ENCODE measurements at places on chromosomes 4 and X.

DNA sequence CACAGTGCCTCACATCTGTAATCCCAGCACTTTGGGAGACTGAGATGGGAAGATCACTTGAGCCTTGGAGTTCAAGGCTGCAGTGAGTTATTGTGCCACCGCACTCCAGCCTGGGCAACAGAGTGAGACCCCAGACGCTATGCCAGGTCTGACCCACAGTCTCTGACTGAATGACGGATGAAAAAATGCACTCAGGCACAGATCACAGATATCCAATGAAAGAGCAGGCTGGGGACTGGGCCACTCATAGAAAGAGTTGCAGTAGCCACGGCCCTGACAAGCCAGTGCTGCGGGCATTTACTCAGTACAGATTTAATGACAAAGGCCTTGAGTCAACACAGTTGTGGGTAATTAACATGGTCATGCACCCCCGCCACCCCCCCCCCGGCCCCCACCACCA lies 22.7 kb downstream of the NUDT6 start:
- no peak for DNase-seq

GRCh38 chrX:39724544-39724943 lies 373.2 kb downstream of the BCOR start:
- no peak for DNase-seq

GRCh38 chrX:125654501-125654900 lies 334.8 kb downstream of the TEX13C start:
- no peak for DNase-seq

DNA sequence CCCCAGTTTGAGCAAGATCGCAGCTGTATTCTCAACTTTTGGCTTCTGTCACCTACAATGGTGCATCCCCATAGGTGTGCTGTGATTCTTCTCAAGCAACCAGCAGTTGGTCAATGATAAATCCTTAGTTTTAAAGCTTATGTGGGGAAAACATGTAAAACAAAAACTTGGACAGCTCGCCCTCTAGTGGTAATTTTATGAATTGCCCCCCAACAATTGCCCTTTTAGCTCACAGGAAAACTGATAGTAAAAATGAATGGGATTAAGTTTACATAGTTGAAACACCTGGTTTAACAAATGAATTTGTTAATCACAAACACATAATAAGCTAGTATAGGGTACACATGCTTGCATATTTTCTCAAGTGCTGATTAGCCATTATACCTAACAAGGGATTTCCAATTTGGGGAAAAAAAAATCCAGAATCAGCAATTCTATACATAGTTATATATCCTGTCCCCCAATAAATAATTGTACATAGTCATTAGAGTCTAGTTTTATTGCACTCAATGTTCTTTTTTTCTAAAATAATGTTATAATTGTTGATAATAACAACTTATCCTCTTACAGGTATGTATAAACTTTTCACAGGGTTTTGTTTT lies 30.1 kb downstream of the TEX13A start:
- DNase-seq = no peak

GRCh38 chr4:176400816-176401461 lies 81.2 kb downstream of the SPCS3 start:
- DNase-seq = no peak

- no peak for DNase-seq
Measured at GRCh38 chr4:183599690-183600089, 59.3 kb downstream of the RWDD4 start.

- no peak for DNase-seq
Measured at GRCh38 chr4:129240816-129241215, 144.9 kb downstream of the C4orf33 start.

GRCh38 chrX:78673246-78673645 lies 14.1 kb upstream of the RTL3 start:
- no peak for DNase-seq

DNA sequence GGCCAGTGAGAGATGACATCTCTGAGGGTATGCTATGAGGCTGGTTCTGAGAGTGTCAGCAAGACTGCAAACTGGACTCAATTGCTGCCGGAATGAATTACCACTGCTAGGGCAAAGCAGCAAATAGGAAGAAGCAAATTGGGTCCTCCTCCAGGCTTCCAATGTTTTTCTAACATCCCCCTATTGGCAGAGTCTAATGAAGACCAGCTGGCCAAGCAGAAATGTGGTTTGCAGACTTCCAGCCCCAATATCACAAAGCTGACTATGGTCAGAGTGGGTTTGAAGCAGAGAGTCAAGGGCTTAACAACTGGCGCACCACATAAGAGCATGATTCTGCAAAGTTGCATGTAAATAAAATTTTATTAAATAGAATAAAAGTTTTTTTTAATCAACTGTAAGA lies 225.4 kb upstream of the GLRA2 start:
- DNase-seq = no peak

GRCh38 chr4:152992466-152992865 lies 56.3 kb downstream of the FHDC1 start:
- DNase-seq = no peak

DNA sequence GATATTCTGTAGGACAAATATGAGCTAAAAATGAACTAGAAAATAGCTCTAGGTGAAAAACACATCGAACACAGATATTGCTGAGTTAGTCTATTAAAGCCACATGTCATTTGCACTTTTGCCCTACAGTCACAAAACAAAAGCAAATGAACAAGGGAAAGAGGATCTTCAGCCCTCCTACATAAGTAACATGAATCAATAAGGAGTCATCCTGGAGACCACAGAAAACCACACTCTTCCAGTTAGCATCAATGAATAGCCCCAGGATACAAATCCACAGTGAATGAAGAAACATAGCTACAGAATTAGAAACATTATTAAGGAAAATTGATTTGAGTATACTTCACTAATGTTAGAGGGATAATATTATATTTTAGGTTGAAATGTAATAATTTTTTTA lies 311.4 kb downstream of the MAPK10 start:
- DNase-seq = no peak

Data from stimulated activated CD8-positive, alpha-beta memory T cell treated with anti-CD3 and anti-CD28 coated beads, Interleukin-15, amount 100 ng/mL, for 24 hours (primary cell).